CD4-positive, alpha-beta T cell treated with Interleukin-2 at 100 ng/mL for 4 hours (primary cell): ENCODE measurements at places on chromosomes 16 and 17.

DNA sequence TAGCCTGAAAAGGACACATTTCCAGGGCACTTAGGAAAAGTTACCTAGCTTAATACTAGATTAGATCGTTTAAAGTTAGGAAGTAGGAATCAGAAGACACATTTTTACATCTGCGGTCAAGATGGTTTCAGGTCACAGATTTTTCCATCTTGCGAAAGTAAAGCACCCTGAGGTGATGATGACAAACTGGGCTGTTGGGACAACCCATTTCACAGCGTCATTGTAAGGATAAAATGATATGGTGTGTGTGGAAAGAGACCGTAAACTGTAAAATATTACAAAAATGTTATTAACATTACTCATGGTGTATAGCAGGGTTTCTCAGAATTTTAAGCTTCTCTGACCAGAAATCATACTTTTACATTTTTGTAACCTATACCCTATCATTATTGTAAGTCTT is 10.1 kb upstream of the MAP2K6 start:
- DNase-seq: no peak

DNA sequence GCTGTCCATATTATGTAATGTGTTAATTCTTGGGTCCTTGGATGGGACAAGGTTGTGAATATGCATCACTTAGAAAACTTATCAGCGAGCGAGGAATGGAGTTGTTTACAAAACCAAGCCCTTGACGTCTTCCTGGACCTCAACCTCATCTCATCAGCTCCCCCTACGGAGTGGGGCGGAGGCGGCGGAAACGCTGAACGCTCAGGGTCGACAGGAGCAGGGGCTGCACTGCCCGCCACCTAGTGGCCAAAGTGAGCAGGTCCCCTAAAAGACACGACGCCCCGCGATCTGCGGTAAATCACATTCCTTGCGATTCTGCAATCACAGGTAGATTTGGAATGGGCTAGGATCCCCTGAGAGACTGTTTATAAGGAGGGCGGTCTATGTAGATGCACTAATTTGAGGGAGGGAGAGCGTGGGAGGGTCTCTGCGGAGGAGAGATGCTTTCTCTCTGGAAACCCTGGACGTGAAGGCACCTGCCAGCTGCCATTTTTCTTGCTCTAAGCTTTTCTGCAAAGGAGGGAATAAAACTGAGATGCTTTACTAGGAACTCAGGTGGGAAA is 5.4 kb upstream of the ICAM2 start:
- DNase-seq: peak; percentile 92

- DNase-seq: peak; percentile 77
Observed at GRCh38 chr17:61410141-61411010, 10.7 kb downstream of the TBX2 start.

DNA sequence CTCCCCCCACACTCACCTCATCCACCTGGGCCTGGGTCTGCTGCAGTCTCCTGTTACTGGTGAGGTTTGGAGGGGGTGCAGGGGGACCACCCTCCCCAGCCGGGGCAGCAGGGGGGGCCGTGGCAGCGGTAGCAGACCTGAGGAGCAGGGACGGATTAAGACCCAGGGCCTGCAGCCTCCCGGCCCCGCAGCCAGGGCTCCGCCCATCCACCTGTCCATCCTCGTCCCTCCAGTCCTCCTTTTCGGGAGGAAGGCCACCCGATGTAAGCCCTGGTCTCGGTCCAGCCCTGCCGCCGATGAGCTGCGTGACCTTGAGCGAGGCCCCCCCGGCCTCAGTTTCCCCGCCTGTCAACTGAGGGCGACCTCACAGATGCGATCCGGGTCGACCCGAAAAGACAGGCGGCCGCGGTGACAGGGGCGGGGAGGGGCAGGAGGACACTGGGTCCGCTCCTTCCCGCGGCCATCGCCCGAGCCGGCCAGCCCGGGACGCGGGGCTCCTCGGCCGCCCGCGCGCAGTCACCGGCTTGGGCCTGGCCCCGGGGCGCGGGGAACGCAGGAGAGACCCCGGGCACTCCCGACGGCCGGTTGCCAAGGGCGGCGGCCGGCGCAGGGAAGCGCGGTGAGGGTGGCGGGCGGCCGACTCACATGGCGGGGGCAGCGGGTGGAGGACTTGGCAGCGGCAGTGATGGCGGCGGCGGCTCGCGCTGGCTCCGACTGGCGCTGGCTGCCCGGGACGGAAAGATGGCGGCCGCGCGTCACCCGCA is at the start of gene VAMP2:
TSS of gene VAMP2 (minus strand) at position 716 of the 764 bp plus-strand sequence. CDS start at position 647, 69 bp downstream.
- peak; percentile 80 for DNase-seq

GRCh38 chr16:54937671-54938211 is 7.1 kb downstream of the IRX5 start:
- no peak for DNase-seq

DNA sequence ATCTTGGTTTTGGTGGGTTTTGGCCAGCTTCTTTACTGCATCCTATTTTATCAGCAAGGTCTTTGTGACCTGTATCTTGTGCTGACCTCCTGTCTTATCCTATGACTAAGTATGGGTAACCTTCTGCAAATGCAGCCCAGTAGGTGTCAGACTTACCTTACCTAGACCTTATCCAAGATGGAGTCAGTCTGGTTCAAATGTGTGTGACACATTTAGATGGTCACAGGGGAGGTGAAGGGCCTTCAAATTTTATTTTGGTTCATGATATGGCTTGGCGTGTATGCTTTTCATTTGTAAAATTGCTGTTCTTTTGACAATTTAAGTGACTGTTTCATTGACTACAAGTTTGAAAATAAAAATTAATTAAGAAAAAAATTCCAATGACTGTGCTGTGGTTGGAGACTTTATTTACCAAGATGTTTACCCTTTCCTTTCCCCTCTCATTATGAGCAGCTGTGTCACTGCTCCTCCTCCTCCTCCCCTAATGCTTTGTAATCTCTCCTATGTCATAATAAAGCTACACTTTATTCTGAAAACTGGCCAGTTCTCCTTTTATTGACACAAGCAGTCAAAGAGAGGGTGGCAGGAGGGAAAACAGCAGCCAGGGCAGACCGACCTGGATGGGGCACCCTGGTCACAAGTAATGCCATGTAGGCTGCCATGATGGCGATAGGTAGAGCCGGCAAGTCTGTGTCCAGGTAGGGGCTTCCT is 49.4 kb downstream of the TNFRSF13B start:
- peak; percentile 17 for DNase-seq

DNA sequence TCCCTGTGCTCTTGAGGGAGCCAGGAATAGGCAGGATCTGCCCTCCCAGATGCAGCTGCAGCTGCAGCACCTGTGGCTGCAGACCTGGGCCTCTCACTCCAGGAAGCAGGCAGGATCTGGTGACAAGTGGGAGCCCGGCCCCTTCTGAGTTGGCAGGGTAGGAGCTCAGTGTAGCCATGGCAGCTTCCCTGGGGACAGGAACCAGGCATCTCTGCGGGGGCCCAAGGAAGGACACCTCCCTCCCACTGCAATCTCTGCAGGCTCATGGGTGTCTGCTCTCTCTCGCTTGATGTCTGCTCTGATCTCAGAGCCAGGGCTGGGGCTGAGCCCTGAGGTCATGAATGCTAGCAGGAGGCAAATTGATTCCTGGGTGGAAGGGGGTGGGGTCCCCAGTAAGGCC is 592.5 kb upstream of the CA10 start:
- no peak for DNase-seq

DNA sequence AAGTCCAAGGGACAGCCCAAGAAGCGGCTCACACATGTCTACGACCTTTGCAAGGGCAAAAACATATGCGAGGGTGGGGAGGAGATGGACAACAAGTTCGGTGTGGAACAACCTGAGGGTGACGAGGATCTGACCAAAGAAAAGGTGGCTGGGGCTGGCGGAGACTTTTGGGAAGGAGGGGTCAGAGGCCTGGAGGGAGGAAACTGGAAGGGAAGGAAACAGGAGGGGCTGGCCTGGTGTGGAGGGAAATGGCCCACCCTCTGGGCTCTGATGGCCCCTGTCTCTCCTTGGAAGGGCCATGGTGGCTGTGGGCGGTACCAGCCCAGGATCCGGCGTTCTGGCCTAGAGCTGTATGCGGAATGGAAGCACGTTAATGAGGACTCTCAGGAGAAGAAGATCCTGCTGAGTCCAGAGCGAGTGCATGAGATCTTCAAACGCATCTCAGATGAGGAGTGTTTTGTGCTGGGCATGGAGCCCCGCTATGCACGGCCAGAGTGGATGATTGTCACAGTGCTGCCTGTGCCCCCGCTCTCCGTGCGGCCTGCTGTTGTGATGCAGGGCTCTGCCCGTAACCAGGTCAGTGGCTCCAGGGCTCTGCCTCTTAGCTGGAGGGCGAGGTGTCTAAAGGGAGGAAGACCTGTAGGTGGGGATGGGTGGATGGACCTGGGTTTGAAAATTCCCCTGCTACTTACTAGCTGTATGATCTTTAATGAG is 12.5 kb downstream of the POLR2A start:
- DNase-seq: no peak

DNA sequence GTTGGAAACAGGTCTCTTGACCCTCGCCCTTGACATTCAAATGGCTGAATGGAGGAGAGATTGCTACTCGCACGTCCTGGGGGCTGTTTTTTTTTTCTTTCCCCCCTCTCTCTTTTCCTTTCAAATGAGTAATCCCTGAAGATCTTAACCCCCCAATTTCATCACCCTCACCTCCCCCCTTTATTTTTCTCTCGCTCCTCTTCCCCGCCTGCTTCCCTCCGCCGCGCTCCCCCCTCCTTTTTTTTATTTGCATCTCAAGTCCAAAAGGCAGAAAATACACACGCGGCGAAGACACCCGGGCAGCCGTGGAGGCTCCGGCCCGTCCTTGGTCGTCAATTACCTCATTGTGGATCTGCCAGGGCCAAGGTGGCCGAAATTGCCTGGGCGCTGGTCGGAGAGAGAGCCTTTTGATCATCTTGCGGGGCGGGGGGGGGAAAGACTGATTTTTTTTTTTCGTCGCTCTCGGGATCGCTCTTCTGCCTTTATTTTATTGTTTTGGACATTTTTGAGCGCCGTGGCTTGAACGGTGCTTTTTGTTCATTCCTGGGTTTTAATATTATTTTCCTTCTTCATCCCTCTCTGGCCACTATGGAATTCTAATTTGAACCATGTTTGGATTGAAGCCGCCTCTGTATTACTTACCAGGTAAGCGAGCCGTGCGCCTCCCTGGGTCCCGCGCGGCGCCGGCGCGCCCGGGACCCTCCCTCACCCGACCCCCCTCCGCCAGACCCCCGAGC is 57.2 kb upstream of the GSE1 start:
- DNase-seq: peak; percentile 41

- DNase-seq: no peak
Observed at GRCh38 chr16:67726106-67727034, 7.3 kb upstream of the GFOD2 start.

GRCh38 chr16:48511071-48511540 is 98.9 kb downstream of the N4BP1 start:
- no peak for DNase-seq

DNA sequence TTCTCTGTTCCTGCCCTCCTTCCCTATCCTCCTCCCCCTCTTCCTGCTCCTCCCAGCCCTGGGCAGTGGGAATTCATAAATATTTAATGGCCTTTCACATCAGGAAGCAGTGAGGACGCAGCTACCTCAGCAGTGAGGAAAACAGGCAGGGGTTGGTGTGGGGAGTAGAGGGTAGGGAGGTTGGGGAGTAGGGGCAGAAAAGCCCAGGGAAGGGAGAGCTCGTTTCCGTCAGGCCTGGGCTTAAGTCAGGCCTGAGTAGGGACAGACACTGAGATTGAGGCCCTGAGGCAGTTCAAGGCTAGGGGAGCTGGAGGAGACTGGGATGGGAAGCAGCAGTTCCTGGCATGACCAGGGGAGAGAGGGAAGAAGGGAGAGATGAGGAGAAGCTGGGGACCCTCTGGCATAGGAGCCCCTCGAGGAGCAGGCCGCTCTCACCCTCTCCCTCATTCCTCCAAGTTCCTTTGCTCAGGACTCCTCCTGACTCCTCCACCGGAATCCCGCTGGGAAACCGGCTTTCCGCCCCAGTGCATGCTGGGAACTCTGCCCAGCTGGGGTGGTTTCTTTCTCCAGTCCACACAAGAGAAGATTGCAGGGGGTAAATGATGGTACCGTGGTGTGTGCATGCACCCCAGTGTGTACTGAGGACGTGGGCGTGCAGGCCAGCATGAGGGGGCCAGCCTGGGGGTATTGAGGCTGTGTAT is 6.2 kb downstream of the SAMD14 start:
- no peak for DNase-seq

GRCh38 chr16:53453928-53454327 is 19.7 kb downstream of the RBL2 start:
- DNase-seq: peak; percentile 40

- DNase-seq: no peak
Observed at GRCh38 chr17:34757106-34757505, 177.7 kb downstream of the TMEM132E start.

DNA sequence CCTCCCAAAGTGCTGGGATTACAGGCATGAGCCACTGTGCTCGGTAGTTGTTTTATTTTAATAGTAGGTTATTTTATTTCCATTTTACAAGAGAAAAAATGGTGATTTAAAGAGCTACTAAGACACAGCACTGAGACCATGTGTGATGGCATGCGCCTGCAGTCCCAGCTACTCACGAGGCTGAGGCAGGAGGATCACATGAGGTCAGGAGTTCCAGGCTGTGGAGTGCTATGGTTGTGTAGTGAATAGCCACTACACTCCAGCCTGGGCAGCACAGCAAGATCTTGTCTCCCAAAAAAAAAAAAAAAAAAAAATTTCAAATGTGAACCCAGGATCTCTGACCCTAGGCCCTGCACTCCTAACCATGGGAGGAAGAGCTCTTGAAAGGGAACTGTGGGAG is 3.7 kb downstream of the SERPINF1 start:
- no peak for DNase-seq

GRCh38 chr16:53773150-53773846 is 69.3 kb downstream of the FTO start:
- DNase-seq: no peak

DNA sequence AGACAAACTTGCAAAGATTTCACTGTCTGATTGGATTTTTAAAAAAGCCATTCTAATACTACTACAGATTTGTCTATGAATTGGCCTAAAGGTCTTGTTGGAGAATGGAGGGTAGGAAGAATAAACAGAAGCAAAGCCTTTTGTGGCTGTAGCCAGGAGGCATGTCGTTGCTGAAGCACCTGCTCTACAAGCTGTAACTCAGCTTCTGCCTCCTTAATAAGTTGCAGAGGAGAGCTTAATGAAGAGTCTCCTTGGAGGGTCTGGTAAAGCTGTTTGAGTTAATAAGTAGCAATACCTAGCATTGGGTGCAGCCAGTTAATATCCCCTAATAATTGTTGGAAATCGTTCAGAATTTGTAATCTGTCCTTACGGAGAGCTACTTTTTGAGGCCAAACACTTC is 10.0 kb upstream of the ZNF689 start:
- DNase-seq: no peak

DNA sequence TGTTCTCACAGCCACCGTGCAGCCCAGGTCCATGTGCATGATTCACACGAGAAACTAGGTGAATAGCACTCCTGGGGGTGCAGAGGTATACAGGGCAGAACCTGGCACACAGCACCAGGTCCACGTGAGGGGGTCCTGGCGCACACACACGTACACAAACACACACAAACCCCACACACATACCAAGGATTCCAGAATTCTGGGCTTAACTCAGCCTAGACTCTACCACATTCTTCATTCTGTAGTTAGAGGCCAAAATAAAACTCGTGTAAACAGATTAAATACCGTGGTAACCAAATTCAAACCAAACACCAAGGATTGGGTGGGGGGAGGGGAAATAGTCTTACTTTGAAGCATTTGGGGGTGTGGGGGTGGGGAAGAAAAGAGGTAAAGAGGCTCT is 58.5 kb downstream of the XYLT1 start:
- no peak for DNase-seq
